ENCODE measurements at places on chromosomes 1 and 21.

- no peak for DNase-seq
Observed at GRCh38 chr1:82614090-82614489, 813.4 kb downstream of the ADGRL2 start.

DNA sequence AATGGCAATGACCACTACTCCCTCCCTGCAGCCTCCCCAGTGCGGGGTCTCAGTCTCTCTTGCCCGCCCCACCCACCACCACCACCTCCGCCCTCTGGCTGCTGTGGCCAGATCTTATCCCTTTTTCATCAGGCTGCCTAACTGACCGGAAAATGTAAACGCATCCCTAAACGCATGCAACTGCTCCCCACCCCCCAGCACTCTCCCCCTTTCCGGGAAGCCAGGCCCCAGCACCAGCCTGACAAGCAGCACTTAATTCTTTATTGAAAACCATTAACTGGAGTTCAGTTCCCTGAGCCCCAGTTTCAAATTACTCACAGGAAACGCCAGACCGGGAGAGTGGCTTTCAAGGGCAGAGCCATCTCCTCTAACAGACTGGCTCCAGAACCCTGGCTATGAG lies 147.7 kb downstream of the DMRTA2 start:
- DNase-seq = no peak

DNA sequence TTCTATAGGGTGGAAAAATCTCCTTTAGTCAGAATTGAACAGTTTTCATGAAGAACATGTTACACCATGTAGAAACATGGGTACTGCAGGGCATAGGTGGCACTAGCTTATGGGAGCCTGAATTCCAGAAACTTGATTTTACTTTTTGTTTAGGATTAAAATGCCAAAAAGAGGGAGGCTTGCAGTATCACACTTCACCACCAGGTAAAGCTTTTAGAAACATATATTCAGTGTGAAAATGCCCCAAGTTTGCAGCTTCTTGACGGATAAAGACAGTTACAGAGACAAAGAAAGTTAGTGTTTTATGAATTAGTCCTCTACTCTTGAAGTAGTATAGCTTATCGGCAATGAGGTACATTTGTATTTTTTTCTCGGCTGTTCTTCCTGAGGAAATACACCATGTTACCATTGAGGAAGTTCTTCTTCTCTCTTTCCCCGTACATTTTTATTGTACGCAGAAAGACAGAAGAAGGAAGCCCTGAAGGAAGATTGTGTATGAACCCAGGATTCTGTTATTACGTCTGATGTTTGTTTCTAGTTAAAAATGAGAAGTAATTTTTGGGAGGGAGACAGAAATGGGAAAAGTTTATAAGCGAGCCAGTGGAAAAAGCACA lies 66.1 kb downstream of the PBX1 start:
- no peak for DNase-seq

- DNase-seq = no peak
Observed at GRCh38 chr1:61348025-61348665, 265.8 kb downstream of the NFIA start.

DNA sequence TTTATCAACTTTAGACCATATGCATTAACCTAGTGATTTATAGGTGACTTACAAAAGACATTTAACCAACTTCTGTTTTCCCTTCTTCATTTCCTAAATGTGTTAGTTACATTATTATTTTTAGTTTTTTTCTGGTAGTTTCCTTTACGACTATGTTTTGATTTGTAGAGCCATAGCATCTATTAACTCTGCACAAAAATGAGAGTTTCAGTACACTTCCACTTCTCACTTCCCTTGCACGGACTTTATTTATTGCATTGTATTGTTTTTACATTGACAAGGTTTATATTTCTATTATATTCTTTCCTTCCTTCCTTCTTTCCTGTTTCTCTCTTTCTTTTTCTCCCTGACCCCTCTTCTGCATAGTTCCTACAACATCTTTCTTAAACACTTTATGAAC lies 14.7 kb downstream of the PKN2 start:
- DNase-seq = no peak

DNA sequence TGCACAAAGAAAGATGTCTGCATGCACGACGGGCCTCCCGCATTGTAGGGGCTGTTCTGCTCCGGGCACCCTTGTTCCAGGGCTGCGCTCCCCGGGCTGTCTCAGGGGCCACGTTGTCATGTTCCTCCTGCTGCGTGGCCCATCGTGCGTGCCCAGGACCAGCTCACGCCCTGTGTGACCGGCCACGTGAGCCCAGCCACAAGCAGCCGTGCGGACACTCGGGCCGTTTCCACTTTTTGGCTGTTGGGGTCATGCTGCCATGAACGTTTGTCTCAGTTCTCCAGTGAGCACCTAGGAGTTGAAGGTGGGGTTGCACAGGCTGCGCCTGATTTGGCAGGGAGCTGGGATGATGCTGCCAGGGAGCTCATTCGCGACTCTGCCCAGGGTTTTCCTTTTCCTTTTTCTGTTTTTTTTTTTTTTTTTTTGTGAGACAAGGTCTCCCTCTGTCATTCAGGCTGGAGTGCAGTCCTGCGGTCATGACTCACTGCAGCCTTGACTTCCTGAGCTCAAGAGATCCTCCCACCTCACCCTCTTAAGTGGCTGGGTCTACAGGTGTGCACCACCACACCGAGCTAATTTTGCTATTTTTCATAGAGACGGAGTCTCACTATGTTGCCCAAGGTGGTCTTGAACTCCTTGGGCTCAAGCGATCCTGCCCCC lies 17.4 kb downstream of the PDXK start:
- DNase-seq = no peak

GRCh38 chr1:19438516-19439195 lies 46.7 kb downstream of the CAPZB start:
- DNase-seq = no peak

DNA sequence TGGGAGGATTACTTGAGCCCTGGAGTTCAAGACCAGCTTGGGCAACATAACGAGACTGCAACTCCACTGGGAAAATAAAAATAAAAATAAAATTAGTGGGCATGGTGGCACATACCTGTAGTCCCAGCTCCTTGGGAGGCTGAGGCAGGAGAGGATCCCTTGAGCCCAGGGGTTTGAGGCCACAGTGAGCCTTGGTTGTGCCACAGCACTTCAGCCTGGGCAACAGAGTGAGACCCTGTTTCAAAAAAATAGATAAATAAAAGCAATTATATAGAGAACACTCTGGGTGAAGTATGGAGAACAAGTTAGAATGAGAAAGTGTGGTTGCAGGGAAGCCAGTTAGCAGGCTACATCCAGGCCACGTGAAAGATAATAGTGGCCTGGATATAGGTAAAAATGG lies 25.7 kb downstream of the CXADR start:
- no peak for DNase-seq

DNA sequence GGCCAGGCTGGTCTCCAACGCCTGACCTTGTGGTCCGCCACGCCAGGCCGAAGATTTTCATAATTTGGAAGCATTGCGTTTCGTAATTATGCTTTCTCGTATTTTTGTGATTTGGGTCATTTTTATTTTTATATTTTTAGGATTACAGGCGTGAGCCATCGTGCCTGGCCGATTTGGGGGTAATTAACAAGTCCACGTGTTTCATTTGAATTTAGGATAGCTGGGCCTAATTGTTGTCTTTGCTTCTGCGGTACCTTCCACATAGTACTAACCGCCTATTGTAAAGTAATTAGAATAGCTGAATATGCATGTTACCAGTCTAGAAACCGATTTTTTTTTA lies 1.0 kb downstream of the RCC1 start:
- no peak for DNase-seq

DNA sequence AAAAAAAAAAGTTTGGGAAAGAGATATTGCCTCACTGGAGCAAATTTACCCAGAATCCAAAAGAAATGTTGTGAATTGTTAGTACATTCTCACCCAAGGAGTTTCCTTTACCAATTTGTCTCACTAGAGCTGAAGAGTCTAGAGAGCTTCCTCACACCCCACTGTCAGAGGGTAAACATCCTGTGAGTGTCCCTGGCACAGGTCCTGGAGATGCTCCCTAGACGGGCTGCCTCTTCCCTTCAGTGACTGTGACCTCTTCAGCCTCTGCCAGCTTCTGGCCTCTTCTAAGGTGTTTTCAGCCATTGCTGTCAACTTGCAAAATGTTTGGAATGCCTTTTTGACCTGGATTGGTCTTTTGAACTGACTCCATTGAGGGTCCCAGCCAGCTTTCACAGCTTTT lies 159.4 kb downstream of the DHRS3 start:
- no peak for DNase-seq

DNA sequence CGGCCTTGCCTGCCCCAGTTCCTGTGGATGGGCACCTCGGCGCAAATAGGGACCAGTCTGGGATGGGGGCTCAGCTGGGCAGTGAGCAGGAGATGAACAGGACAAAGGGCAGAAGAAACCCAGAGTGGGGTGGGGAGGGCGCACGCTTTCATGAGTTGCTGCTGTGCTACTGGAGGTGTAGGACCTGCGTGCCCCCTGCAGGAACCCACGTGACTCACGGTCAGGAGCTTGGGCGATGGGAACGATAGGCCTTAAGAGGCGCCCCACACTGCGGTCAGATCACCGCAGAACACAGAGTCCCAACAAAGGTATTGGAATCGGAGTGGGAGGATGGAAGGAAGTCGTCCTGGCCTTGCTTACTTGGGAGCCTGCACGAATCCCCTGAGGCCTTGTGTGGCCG lies 17.2 kb downstream of the PRDM15 start:
- DNase-seq = no peak

DNA sequence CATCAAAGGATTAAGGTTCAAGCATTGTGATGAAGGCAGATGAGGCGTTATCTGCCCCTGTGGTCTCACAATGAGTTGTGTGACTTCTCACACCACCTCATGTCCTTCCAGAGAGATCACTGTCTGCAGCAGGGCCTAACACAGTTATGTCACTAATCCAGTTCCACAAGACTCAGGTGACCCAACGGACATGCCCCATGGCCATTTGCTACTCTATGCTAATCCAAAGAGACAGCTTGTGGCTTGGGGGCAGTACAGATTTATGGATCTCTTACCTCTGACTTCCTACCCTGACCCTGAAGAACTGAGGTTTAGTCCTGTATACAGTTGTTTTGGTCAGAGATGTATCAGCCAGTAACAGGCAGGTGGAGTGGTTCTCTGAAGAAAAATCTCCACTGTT lies 147.1 kb downstream of the GLUL start:
- DNase-seq = no peak

DNA sequence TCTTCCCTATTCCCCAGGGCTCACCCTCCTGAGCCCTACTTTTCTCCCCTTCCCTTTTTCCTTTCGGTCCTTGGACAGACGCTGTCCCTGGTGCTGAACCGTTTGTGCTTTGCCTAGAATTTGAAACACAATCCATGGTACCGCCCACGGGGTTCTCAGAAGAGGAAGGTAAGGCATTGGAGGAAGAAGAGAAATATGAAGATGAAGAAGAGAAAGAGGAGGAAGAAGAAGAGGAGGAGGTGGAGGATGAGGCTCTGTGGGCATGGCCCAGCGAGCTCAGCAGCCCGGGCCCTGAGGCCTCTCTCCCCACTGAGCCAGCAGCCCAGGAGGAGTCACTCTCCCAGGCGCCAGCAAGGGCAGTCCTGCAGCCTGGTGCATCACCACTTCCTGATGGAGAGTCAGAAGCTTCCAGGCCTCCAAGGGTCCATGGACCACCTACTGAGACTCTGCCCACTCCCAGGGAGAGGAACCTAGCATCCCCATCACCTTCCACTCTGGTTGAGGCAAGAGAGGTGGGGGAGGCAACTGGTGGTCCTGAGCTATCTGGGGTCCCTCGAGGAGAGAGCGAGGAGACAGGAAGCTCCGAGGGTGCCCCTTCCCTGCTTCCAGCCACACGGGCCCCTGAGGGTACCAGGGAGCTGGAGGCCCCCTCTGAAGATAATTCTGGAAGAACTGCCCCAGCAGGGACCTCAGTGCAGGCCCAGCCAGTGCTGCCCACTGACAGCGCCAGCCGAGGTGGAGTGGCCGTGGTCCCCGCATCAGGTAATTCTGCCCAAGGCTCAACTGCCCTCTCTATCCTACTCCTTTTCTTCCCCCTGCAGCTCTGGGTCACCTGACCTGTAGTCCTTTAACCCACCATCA lies 10.4 kb downstream of the BCAN start:
- no peak for DNase-seq

GRCh38 chr1:100449477-100449876 lies 88.5 kb upstream of the GPR88 start:
- DNase-seq = no peak
